ENCODE measurements at places on chromosomes 7 and 10.

- DNase-seq = no peak
These were observed 378.5 kb downstream of the CCSER2 start for GRCh38 chr10:84706875-84707274.

DNA sequence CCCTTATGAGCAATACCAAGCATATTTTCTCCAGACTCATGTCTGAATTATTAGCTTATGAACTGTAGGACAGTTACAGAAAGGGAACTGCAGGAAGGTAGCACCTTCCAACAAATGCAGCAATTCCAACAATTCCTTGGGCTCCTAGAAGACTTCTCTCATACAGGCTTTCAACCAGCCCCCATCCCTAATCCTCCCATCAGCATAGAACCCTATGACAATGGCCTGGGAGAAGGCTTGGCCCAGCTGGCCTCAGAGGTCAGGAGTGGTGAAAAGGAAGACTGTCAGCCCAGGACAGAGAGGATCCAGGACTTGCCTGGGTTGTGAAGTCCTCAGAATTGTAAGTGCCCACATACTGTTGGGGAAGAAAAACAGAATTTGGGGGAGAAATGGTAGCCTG, 5.9 kb downstream of the VPS41 start:
- no peak for DNase-seq

DNA sequence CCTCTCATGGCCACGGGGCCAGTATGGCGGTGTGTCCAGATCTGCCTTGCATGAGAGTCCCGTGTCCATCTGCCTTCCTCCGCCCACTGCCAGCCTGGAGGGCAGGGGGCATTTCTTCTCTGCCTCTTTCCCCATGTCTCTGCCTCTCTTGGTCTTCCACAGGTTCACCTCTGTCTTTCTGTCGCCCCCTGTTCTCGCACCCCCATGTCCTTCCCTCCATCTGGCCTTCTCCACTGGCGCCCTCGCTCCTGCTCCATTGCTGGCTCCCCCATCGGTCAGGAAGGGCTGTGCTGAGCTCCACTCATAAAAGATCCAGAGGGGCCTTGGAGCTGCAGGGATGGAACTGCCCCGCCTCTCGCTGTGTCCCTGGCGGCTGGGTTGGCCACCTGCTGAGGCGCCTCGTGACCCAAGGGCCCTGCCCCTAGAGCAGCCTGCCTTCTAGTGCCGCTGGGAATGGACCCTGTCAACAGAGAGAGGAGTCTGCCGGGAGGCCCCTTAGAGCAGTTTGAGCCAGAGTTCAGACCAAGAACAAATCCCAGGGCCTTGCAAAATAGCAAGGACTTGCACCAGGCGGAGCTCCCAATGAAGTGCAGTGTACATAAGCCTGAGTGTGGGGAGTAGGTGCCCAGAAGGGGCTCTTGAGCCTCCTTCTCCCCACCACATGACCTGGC, 42.0 kb downstream of the GOLGA7B start:
- no peak for DNase-seq

- peak; percentile 38 for DNase-seq
These were observed 81.3 kb downstream of the OSBPL3 start for GRCh38 chr7:24898691-24899090.

DNA sequence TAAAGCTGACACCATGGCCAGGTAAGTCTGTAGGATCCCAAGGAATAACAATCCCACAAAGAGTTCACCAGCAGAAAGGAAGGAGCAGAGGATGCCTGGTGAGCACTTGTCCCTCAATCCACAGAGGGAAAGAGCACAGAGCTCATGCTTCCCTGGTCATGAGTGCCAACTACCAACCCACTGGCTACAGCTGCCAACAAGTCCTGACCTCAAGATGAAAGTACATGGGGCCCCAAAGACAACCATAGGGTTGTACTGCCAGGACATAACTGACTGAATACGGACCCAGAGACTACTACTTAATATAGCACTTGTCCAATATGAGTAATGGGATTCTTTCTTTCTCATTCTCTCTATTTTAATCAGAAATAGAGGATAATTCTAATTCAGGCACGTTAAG, 83.3 kb downstream of the JCAD start:
- DNase-seq = no peak

DNA sequence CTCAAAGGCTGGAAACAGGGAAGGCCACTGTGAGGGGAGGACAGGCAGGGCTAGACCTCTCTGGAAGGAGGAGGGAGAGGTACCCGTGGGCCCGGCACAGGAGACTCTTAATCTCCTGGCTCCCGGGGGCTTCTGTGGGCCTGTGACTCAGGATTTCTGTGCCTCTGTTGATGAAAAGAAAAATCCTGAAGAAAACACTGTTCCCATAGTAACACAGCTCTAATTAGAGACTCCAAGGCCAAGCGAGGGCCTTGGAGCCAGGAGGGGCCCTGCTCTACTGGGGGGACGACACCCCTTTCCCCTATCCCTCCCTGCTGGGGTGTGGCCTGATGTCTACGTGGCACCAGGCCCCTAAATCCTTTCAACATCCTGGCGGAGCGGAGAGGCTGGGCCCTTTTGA, 174.1 kb upstream of the TNRC18 start:
- DNase-seq = no peak

DNA sequence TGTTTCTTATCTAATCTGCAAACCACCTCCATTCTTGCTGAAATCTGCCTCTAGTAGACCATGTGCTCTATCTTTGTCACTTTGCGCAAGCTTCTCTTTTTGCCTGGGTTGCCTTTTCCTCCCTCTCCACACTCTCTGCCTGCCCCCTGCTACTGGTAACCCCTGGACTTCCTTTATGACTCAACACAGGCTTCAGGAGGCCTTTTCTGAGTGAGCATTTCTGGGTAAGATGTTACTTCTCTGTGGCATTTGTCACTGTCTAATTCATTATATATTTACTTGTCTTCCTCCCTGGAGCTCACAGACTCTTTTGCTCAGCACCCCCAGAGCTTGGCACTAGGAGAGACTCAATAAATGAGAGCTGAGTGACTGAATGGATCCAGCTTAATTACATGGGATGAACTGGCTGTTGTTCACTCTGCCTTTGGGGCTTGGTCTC, 8.4 kb downstream of the GOLGA7B start:
- no peak for DNase-seq

DNA sequence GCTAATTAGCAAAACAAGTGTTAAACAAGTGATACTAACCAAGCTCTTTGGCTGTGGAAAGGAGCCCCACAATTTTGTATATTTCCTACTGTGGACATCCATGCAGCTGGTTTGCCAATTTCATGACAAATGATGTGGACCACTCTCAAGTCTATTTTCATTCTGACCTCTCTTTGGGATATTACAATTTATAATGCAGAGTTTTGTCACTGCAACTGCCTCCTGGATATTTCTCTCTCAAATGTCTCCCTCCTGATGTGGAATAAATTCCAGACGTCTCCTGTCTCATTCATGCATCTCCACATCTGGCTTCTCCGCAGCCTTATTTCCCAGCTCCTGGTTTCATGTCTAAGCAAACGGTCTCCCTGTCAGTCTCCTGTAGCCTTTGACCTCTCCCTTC, 80.6 kb upstream of the RHEB start:
- no peak for DNase-seq

DNA sequence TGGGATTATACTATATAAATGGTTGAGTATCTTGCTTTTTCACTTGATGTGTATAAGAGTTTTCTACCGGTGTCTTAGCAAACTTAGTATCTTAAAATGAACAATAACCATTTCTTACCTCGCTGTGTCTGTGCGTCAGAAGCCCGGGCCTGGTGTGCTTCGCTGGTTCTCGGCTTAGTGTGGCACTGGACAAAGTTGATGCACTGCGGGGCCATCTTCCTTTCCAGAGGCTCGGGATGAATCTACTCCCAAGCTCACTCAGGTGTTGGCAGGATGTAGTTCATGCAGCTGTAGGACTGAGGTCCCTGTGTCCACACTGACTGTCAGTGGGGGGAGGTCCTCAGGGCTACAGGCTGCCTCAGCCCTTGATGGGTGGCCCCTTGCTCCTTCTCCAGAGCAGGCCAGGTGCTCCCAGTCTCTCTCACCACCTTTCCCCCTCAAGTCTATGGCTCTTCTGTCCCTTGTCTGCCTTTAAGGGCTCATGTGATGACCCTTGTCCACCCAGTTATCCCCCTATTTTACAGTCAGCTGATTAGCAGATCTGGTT, 227.8 kb downstream of the GLRX3 start:
- no peak for DNase-seq

DNA sequence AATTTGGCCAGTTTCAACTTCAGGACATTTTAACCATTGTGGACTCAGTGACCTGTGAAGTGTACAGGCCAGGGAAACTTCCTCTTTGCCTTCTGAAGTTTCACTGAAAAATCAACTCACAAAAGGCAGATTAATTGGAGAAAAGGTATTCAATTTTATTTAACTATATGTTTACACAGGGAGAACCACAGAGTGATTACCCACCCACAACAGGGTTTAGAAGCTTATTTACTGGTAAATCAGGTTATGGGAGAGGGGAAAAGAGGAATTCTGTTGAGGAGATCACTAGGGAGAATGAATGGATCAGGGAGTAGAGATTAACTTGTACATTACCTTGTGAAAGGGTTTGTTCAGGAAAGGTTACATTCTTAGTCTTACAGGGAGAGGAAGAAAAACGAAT, 1.7 kb upstream of the AKR1D1 start:
- no peak for DNase-seq

Measured in SW480 (cell line).